ENCODE measurements at places on chromosomes 7 and 10.

DNA sequence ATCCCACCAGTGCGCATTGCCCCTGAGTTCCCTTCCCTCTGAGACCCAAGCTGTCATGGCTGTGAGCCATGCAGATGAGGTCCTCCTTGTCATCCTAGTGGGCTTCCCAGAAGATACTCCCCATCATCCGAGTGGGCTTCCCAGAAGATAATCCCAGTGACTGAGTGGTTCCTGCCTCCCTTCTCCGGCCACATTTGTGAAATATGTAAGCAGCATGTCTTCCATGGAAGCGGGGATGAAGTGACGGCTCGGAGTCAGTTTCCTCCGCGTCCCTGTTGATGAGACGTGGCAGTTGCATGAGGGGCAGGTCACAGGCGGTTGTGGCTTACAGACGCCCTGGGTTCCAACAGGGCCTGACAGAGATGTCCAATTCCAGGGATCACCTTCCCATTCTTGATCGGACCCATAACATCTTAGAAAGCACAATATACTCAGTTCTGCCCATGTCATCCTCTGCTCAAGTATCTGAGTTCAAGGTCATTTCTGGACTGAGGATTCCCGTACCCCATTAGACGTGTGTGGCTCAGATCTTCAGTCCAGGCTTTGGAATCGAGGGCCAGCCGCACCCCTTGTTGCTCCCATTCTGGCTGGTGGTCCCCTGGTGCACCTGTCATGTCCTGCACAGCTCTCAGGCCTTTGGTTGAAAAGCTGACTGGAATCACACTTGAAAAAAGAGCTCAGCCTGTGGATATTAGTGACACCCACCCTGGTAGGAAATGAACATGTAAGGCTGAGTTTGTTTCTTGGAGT is 166.9 kb downstream of the PTPRN2 start:
- no peak for DNase-seq

DNA sequence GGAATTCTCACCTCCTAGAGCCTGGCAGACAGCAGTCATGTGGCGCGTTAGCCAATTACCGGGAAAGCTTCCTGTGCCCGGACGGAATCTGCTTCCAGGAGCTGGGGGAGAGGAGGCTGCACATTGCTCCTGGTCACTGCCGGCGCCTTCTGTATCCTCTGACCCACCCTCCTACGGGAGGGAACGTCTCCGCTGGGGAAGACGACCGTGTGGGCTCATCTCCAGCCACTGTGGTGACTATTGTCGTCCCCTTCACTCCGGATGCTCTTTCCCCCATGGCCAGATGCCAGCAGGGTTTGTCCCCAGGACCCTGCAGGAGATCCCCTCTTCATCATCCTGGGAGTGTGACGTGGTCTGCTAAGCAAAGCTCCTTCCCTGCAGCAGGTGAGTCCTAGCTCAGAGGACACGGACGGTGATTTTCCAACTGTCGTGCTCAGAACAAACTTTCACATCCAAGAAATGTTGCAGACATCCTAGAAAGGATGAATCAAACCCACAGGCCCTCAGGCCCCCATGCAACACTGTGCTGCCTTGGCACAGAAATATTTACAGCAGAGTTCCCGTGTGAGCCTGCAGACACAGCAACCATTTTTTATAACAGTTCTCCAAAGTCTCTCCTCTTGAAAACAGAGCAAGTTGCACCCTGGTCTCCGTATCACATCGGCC is 29.6 kb upstream of the FAM20C start:
- no peak for DNase-seq

- DNase-seq, result no peak
These were observed 164.8 kb downstream of the CDK14 start for GRCh38 chr7:90760892-90761291.

- DNase-seq, result no peak
These were observed 111.3 kb upstream of the PPP2R2D start for GRCh38 chr10:131789516-131789915.

GRCh38 chr10:93612311-93612710 is at the start of gene PDE6C:
Gene PDE6C, plus strand, starts transcription at chr10:93612537. Its CDS starts 189 bp downstream, at chr10:93612726.
- no peak for DNase-seq

- no peak for DNase-seq
These were observed 17.8 kb downstream of the ESYT2 start for GRCh38 chr7:158811461-158811860.

GRCh38 chr10:64468219-64468618 is 947.0 kb downstream of the REEP3 start:
- DNase-seq, result no peak

- no peak for DNase-seq
These were observed 123.5 kb upstream of the BMPER start for GRCh38 chr7:33781796-33782195.

- DNase-seq, result no peak
These were observed 48.4 kb downstream of the MDFIC start for GRCh38 chr7:114970308-114970707.

DNA sequence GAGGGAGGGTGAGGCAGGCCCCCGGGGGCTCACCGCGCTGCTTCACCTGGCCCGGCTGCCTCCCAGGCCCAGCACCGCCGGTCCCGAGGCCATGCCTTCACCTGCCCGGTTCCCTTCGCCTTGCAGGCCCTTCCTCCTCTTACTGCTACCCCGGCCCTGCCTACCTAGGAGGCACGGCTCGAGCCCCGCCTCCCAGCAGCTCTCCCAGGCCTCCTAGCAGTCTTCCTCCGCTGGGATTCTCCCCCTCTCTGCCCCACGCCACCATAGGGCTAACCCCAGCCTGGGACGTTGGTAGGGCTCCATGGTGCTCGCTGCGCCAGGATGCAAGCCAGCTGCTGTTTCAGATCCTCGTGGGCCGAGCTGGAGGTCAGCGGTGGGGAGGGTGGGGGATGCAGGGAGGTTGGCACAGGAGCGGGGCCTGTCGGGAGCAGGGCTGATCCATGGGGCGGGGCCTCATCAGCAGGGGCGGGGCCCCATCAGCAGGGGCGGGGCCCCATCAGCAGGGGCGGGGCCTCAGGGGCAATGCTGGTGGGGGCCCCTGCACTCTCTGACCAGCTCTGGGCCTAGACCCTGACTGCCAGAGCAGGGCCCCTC is 63.3 kb downstream of the RASGEF1A start:
- no peak for DNase-seq

DNA sequence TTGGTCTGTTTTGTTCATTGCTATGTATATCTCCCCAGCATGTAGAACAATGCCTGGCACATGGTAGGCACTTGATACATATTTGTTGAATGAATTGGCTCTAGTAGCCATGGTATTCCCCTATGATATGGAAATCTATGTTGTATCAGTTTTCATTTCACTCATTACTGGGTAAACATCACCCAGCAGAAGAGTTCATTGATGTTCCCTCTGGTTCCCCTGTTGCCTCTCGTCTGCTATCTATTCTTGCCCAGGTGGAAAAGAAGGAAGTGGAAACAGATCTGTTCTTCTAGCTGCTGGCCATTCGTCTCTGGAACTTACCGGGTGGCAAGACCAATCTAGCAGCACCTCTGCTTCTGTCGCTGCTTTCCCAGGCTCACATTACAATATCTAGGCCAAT is 71.5 kb downstream of the LRRC4 start:
- no peak for DNase-seq

DNA sequence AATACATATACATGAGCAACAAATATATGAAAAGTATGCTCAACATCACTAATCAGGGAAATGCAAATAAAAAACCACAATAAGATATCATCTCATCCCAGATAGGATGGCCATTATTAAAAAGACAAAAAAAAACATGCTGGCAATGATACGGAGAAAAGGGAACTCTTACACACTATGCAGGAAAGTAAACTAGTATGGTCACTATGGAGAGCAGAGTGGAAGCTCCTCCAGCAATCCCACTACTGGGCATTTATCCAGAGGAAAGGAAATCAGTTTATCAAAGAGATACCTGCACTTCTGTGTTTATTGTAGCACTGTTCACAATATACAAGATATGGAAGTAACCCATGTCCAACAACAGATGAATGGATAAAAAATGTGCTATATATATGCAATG is 217.5 kb downstream of the SDK1 start:
- no peak for DNase-seq

DNA sequence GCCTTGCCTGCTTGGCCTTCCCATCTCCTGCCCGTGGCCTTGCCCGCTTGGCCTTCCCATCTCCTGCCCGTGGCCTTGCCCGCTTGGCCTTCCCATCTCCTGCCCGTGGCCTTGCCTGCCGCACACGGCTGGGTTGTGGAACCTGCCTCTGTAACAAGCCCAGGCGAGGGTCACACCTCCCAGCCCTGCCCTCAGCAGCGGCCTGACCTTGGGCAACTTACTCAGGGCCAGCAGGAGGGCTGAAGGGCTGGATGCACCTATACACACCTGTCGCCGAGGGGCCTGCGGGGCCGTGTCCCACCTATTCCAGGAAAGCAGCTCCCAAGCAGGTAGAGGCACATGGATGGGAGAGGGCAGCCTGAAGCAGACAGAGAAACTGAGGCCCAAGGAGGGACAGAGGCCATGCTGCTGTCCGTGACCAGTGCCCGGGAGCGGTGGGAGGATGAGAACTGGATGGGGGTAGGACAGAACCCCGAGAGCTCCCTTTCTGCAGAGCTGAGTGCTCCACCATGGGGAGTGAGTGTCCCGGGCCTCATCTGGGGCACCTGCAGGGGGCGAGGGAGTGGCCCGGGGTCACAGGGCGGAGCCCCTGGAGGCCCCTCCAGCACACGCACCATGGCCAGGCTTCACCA is 277.6 kb downstream of the ELFN1 start:
- DNase-seq, result no peak

GRCh38 chr7:130297628-130298543 is 4.9 kb downstream of the CPA4 start:
- DNase-seq, result no peak

GRCh38 chr7:152760854-152761748 is 1.5 kb downstream of the ACTR3B start:
- no peak for DNase-seq

- DNase-seq, result peak; percentile 13
These were observed 559 bp downstream of the TRA2A start for GRCh38 chr7:23531050-23531793.

- DNase-seq, result no peak
These were observed 364.1 kb downstream of the TNS3 start for GRCh38 chr7:47217570-47218360.

GRCh38 chr7:108308903-108309302 is 147.3 kb downstream of the NRCAM start:
- no peak for DNase-seq

DNA sequence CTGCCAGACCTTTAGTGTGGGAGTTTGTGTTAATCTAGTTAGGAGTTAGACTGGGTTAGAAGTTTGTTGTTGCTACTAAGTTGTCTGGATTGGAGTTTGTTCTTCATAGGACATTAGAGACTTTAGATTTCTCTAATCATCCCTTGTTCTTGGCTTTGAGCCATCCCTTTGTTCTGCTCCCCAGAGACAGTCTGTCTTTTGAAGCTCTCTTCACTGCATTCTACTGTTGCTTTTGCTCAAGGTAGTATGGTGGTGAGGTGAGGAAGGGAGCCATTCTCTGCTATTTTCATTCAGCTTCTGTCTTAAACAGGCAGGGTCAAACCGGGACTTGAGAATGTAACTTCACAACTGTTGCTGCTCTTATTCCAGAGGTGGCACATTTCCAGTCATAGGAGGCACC is 10.4 kb upstream of the TARP start:
- DNase-seq, result no peak

DNA sequence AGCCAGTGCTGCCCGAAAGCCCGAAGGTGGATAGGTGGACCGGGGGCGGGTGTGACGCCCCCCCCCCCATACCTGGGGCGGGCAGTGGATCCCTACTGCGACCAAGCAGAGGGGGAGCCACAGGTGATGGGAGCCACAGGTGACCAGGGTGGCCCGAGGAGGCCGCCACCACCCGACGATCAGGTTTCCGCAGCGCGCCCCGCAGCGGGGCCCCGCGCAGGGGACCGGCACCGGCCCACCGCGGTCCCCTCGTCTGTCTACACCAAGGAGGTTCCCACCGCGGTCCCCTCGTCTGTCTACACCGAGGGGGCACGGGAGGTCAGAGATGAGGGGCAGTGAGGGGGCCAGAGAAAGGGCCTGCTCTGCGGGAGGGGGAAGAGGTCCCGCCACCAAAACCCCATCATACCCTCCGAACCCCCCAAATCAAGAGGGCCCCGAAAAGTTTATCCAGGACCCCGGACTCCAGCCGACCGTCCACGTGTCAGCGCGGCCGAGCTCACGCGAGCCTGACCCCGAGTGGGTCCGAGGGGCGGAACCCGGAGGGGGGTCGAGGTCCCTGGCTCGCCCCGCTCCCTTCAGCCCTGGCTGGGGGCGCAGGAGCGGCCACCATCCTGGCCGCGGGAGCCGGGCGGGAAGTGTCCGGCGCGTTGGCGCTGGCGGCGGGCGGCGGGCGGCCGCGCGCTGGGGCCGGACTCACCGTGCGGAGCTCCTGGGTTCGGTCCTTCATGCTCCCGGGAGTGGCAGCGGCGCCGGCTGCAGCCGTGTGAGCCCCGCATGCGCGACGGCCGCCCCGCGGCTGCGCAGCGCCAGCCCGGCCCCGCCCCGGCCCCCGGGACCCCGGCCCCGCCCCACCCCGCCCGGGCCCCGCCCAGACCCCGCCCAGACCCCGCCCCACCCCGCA is at the start of gene STX1A:
TSS of gene STX1A (minus strand) at position 765 of the 901 bp plus-strand sequence. CDS start at position 727, 38 bp downstream.
- peak; percentile 55 for DNase-seq

- DNase-seq, result peak; percentile 58
These were observed 844 bp downstream of the FBXW4 start for GRCh38 chr10:101693978-101694673.

DNA sequence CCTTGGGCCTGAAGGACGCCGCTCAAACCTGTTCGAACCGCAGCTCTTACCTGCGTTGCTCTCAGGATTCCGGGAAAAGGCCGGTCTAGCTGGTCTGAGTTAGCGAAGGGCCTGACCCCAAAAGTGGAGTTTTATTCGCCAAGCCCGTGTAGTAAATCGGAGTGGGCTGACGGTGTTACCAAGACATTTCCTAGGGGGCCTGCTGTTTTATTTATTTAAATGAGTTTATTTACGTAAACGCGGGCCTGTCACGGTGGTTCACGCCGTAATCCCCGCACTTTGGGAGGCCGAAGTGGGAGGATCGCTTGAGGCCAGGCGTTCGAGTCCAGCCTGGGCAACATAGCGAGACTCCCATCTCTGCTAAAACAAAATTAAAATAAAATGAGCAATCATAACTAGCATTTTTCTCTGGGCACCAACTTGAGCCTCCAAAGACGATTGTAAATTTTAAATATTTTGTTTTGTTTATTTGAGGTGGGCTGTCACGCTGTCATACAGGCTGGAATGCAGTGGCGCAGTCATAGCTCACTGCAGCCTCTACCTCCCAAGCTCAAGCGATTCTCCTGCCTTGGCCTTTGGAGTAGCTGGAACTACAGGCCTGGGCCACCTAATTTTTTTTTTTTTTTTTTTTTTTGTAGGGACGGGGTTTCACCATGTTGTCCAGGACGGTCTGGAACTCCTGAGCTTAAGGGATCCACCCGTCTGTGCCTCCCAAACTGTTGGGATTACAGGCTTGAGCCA is 903 bp downstream of the ZNF655 start:
- DNase-seq, result no peak

GRCh38 chr10:43595739-43596298 is 10.4 kb upstream of the ZNF485 start:
- no peak for DNase-seq

DNA sequence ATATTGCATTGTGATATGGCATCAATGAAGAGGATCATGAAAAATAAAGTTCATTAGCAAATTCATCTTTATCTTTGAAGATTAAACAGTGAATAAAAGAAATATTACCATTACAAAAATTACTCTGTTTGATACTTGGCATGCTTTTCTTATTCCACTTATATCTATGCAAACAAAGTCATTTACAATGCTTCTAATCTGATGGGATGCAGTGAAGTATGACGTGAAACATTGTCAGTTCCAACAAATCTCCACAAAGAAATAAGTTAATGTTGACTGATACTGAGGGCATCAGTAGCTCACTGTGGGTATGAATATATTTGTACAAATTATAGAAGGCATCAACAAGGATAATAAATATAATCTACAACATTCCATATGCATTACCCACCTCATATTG is 672.8 kb upstream of the POT1 start:
- DNase-seq, result no peak
